ENCODE measurements at places on chromosomes 7 and 10.

- H3K27me3 ChIP-seq = no peaks in the 10 kb centered on the region
- peaks cover 42% of the 10 kb centered on the region for H3K36me3 ChIP-seq
- no peaks in the 10 kb centered on the region for H3K4me1 ChIP-seq
- no peak overlapping the region for H3K27ac ChIP-seq
- no peak overlapping the region for H3K4me3 ChIP-seq
- DNase-seq = no peak
These were observed 34.3 kb downstream of the SGPL1 start for GRCh38 chr10:70850097-70850496.

GRCh38 chr10:120945182-120945581 is 94.0 kb downstream of the WDR11 start:
- H3K27me3 ChIP-seq = no peaks in the 10 kb centered on the region
- H3K4me3 ChIP-seq = no peak overlapping the region
- no peak overlapping the region for H3K27ac ChIP-seq
- H3K4me1 ChIP-seq = no peaks in the 10 kb centered on the region
- no peak for DNase-seq
- no peaks in the 10 kb centered on the region for H3K36me3 ChIP-seq

DNA sequence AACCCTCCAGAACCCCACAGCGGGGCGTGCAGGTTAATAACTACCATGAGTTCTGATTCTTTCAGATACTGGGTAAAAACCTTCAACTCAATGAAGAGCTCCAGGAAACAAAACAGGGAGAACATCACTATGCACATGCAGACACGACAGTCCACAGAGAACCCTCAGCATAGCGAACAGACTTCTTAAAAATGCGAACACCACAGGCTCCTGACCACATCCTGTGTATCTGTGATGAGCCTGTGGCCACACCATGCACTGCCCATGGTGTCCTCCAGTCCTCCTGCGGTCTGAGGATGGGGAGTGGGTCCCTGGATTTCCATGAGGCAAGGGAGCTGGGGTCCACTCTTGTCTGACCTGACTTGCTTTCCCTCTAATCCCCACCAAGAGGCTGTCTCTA is 107.2 kb downstream of the COBL start:
- H3K4me1 ChIP-seq = no peaks in the 10 kb centered on the region
- no peaks in the 10 kb centered on the region for H3K36me3 ChIP-seq
- H3K4me3 ChIP-seq = no peak overlapping the region
- DNase-seq = no peak
- no peak overlapping the region for H3K27ac ChIP-seq

DNA sequence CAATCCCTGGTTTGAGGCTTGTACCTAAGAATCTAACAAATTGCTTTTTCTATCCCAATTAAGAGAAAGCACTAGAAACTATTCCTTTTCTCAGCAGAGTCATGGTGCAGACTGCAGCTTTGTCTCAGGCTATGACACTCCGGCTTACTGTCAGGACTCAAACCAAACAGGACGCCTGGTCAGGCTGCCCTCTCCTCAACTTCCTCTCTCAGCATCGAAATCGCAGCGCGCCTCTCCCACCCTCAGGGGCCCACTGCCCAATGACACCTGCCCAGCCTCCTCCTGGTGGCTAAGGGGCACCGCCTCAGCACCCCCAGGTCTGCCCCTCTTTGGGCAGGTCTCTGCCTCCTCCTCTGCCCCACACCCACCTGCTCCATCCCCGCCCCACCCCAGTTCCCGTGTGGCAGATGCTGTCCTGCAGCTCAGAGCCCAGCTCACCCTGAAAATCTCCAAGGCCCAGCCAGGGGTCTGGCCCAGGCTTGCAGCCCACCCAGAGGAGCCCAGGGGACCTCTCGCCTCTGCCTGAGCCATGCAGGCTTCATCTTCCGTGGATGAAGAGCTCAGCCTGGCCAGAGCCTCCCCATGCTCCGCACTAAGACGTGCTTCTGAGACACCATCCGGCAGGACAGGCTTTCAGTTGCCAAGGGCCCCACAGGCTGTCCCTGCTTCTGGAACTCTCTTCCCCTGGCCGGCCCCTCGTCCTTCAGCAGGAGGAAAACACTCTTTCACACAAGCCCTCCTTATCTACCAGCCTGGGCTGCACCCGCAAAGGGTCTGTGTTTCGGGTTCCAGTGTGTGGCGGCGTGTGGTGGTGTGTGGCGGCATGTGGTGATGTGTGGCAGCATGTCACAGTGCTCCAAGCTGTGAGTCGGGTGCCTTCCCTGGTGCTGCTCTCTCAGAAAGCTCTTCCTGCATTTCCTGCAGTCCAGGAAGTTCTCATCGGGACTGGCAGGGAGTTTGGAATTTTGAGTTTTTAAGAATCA is 16.4 kb upstream of the PTPRN2 start:
- H3K27me3 ChIP-seq = no peaks in the 10 kb centered on the region
- no peaks in the 10 kb centered on the region for H3K4me1 ChIP-seq
- DNase-seq = no peak
- H3K27ac ChIP-seq = no peak overlapping the region

DNA sequence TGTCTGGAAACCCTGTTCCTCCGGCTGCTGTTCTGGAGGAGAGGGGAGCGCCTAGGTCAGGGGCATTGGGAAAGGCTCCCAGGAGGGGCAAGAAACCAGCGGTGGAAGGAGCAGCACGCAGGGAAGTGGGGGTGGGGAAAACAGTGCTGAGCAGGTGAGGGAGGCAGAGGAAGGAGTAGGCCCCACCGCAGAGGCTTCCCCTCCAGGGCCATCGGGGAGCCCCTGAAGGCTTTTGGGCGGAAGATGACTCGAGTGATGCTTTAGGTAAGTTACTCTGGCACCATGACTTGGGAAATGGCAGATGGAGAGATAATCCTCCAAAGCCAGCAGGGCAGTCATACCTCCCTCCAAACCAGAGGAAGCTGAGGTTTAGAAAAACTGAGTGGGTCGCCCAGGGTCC is 106.5 kb upstream of the ANLN start:
- H3K4me3 ChIP-seq = no peak overlapping the region
- no peaks in the 10 kb centered on the region for H3K36me3 ChIP-seq
- H3K27me3 ChIP-seq = no peaks in the 10 kb centered on the region
- H3K4me1 ChIP-seq = peaks cover 37% of the 10 kb centered on the region
- no peak overlapping the region for H3K27ac ChIP-seq

DNA sequence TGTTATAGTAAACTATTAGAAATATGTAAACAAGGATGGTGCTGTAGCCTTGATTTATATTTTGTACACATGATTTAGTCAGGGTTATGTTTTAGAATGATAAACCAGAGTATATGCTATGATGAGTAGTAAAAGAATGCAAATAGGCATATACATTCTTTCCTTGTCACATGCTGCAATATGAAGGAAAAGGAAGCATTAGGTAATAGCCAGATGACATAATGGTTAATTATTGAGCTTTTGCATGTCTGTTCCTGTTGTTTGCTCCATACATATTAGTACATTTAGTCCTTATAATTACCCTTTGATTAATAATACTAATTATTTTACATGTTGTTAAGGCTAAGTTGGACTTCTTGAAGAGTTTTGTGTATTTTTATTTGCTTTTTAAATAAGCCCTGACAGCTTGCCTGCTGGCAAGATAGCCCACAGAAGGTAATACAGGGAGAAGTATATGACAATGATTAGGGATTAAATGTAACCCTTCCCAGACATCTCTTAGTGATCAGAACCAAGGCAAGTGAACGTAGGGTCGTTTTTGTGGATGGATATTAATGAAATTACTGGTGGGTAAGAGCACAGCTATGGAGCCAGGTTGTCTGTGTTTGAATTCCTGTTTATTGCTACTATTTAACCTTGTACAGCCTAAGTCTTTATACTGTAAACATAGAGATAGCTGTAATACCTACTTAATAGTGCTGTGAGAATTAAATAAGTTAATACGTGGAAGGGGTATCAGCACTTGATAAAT is 68.4 kb downstream of the PHTF2 start:
- no peak for DNase-seq
- H3K4me1 ChIP-seq = no peaks in the 10 kb centered on the region
- H3K27ac ChIP-seq = no peak overlapping the region
- H3K27me3 ChIP-seq = no peaks in the 10 kb centered on the region

DNA sequence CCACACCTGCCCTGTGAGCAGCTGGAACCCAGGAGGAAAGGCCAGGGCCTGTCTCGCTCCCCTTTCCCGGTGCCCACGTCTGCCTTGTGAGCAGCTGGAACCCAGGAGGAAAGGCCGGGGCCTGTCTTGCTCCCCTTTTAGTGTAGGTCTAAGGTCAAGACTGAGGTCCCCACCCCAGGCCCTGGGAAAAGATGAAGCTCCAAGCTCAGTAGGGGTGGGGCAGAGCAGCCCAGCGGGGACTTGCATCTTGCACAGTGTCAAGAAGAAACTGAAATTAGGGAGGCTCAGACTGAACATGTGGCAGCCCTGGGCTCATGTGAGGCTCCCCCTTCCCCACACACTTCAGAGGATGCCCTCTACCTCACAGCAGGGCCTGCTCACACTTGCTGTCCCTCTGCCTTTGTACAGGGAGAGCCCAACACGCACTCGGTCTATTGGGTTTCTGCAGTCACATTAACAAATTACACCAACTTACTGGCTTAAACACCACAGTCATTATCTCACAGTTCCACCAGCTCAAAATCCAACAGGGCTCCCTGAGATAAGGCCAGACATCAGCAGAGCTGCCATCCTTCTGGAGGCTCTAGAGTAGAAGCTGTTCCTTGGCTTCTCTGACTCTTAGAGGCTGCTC is 12.4 kb downstream of the POLL start:
- no peaks in the 10 kb centered on the region for H3K36me3 ChIP-seq
- H3K4me1 ChIP-seq = peaks cover under 1% of the 10 kb centered on the region
- no peak for DNase-seq
- no peak overlapping the region for H3K27ac ChIP-seq
- no peaks in the 10 kb centered on the region for H3K27me3 ChIP-seq

- no peak overlapping the region for H3K4me3 ChIP-seq
- DNase-seq = no peak
- H3K36me3 ChIP-seq = no peaks in the 10 kb centered on the region
- no peak overlapping the region for H3K27ac ChIP-seq
- no peaks in the 10 kb centered on the region for H3K27me3 ChIP-seq
These were observed 26.3 kb upstream of the COL1A2 start for GRCh38 chr7:94368371-94368791.

DNA sequence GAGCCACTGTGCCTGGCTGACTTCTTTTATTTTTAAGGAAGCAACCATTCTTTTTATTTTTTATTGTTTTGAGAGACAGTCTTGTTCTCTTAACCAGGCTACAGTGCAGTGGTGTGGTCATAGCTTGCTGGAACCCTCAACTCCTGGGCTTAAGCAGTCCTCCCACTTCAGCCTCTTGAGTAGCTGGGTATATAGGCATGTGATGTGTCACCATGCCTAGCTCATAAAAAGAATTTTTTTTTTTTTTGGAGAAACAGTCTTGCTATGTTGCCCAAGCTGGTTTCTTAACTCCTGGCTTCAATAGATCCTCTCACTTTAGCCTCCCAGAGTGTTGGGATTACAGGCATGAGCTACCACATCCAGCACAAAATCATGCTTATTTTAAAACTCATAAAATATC is 5.8 kb downstream of the MCU start:
- H3K4me3 ChIP-seq = no peak overlapping the region
- H3K36me3 ChIP-seq = no peaks in the 10 kb centered on the region
- no peak overlapping the region for H3K27ac ChIP-seq
- no peaks in the 10 kb centered on the region for H3K27me3 ChIP-seq

DNA sequence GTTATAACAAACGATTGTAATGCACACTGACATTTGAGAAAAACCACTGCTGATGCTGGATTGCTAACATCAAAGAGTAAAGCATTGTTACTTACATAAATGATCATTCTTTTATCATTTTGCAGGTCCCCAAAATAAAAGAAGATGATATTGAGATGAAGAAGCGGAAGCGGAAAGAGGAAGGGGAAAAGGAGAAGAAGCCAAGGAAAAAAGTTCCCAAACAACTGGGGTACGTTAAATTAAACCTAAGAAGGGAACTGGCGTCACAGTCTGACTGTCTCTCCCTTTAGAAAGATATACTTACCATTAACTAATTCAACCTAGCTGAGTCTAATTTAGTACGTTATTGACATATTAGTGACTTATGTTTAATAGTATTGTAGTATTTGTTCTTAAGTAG is 28.1 kb downstream of the UBN2 start:
- DNase-seq = no peak
- H3K27me3 ChIP-seq = no peaks in the 10 kb centered on the region
- peaks cover 5% of the 10 kb centered on the region for H3K36me3 ChIP-seq
- no peak overlapping the region for H3K4me3 ChIP-seq
- no peak overlapping the region for H3K27ac ChIP-seq

DNA sequence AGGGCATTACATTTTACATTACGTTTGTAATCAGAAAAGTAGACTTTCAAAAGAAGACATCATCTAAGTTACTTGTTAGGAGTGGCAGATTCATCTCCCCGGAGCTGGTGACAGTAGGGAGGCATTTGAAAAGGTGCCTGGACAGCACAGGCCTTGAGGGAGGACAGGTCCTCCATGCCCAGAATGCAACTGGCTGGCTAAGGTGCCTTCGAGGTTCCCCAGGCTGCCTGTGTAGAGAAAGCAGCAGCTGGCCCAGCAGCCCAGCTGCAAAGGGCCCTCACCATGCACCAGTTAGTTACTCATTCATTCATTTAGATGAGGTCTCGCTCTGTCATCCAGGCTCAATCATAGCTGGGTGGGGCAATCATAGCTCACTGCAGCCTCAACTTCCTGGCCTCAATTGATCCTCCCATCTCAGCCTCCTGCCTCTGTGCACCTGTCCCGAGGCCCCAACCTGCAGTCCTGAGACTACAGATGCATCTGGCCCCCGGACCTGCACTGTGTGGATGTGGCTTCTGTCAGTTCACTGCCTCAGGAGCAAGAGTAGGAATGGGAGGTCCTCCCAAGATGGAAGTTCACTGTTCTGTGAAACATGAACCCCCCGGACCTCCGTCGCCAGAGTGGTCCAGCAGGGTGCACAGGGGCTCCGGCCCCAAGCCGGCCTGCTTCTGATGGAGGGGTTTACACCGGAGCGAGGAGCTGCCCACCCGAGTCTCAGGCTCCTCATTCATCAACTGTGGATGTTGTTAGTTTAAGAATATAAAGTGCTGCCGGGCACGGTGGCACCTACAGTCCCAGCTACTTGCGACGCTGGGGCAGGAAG is 36.6 kb downstream of the PRKAG2 start:
- no peak overlapping the region for H3K4me3 ChIP-seq
- no peak overlapping the region for H3K27ac ChIP-seq
- H3K27me3 ChIP-seq = no peaks in the 10 kb centered on the region
- no peak for DNase-seq
- H3K4me1 ChIP-seq = peaks cover 12% of the 10 kb centered on the region
- H3K36me3 ChIP-seq = no peaks in the 10 kb centered on the region

DNA sequence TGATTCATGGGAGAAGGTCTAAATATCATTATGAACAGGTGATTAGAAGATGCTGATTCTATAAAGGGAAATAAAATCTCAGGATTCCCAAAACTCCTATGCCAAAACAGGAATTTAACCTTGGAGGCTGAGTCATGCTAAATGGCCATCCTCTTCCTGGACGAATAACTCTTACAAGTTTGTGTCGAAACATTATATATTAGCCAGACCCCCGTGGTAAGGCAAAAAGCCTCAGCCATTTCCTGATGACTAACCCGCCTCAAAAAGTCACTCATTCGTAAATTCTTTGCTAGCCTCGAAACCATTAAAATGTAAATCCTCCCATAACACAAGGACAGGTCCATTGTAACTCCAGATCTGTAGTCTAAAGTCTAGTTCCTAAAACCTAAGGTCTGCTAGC is 32.0 kb downstream of the CUL2 start:
- no peaks in the 10 kb centered on the region for H3K4me1 ChIP-seq
- no peak overlapping the region for H3K27ac ChIP-seq
- no peaks in the 10 kb centered on the region for H3K27me3 ChIP-seq
- peaks cover 20% of the 10 kb centered on the region for H3K36me3 ChIP-seq
- no peak overlapping the region for H3K4me3 ChIP-seq
- DNase-seq = no peak

Data from naive thymus-derived CD4-positive, alpha-beta T cell (primary cell).